Endothelial cell of umbilical vein (primary cell): ENCODE measurements at places on chromosomes 1 and 21. TPM values are rescaled to one million over a fixed set of nuclear protein-coding genes. Genes with fewer than 3 reads are reported as not detected.

RHBDL2 gene
- 0.32 and 1.4 TPM in 2 replicates for total RNA-seq

DNA sequence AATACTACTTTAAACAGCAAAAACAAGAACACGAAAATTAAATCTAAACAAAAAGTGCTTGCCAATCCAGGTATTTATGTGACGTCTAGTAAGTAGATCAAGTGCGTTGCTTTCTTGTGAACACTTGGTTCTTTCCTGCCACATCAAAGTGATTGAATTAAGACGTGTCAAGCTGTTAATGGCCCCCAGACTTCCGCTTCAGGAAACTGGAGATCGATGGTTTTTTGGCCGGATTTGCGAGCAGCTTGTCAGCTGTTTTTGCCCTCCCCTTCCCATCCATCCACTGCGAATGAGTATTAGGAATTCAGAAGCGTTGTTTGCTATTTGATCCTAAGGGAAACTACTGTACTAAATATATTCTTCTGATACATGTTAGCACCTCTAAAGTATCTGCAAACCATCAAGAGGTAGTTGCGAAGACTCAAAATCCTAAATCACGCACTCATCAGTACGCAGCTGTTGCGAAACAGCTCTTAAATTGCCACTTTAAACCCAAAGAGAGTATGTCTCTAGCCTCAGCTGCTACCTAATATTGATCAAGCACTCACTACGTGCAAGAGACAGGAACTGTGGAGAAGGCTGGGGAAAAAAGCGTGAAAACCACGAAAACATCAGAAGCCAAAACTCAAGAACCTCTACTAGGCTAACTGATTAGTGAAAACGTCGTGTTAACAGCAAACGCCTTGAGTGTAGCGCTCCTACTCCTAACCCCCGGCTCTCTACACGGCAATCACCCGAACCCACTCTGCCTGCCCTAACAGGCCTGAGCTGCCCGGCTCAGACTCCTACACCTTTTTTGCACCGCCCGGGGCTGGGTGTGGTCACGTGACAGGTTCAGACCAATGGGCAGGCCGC, 473 bp upstream of the BRDT start:
- no peak overlapping the region for H3K27ac ChIP-seq
- no peaks in the 10 kb centered on the region for H3K36me3 ChIP-seq
- H3K4me3 ChIP-seq, result no peak overlapping the region
- DNase-seq, result no peak
- H3K27me3 ChIP-seq, result no peaks in the 10 kb centered on the region
- peaks cover 3% of the 10 kb centered on the region for H3K4me1 ChIP-seq

CELA2A gene
- not detected in 2 replicates for total RNA-seq

RAVER2 gene
- 10.3 and 13.9 TPM in 2 replicates for total RNA-seq

DNA sequence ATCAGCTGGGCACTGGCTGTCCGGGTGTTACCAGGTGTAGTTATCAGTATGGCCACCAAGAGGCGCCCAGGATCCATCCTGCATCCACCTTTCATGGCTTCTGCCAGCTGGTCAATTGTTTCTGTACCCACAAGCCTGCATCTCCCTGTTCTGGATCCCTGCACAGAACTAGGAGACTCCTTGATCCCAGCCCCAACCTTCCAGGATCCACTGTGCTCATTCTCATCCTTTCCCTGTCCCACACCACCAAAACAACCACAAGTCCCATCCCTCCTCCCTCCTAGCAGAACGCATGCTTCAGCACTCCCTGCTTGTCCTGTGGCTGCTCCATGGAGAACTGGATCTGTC, 27.2 kb upstream of the FOXE3 start:
- no peaks in the 10 kb centered on the region for H3K4me1 ChIP-seq
- peak; percentile 68 for DNase-seq
- no peaks in the 10 kb centered on the region for H3K27me3 ChIP-seq

SLC35D1 gene
- total RNA-seq, result 6.1 and 6.6 TPM in 2 replicates

DNA sequence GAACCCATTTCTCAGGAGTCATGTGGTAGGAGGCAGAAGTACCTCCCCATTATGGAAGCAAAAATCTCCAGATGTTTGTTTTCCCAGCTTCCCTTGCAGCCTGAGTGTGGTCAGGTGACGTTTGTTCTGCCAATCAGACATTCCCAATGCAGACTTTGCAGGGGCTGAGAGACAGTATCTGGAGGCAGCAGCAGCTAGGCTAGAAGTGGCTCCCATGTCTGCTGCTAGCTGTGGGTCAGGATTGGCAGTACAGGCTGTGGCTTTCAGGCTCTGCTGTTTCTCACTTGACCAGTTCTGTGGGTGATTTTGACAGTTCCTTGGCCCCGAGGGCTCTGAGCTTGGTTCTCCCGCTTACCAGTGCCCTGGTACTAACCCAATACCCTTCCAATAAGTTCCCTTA, 58.6 kb upstream of the NBPF3 start:
- H3K36me3 ChIP-seq, result no peaks in the 10 kb centered on the region
- H3K4me1 ChIP-seq, result no peaks in the 10 kb centered on the region
- no peak for DNase-seq
- H3K4me3 ChIP-seq, result no peak overlapping the region

GRCh38 chr1:227543283-227544066, 19.9 kb upstream of the ZNF678 start:
- no peak overlapping the region for H3K4me3 ChIP-seq
- H3K27ac ChIP-seq, result no peak overlapping the region
- peaks cover 8% of the 10 kb centered on the region for H3K4me1 ChIP-seq
- no peaks in the 10 kb centered on the region for H3K36me3 ChIP-seq
- DNase-seq, result no peak

LIN28A gene
- total RNA-seq, result not detected in 2 replicates
